A549 treated with CORT108297 at 1 μM for 4 hours (cell line): ENCODE measurements at places on chromosomes 7 and 10. TPM values are rescaled to one million over a fixed set of nuclear protein-coding genes. Genes with fewer than 3 reads are reported as not detected.

HMX2 gene
- total RNA-seq, result 0.08 to 0.14 TPM (median 0.11 TPM) in 4 of 5 replicates, not detected in the other

SAP25 gene
- 0.50 to 1.3 TPM (median 0.55 TPM) in 5 replicates for total RNA-seq

AKR1D1 gene
- total RNA-seq, result not detected in 5 replicates

ASIC3 gene
- 4.3 to 12.9 TPM (median 10.4 TPM) in 5 replicates for total RNA-seq

AKR1C8 gene
- total RNA-seq, result 0.09 to 0.42 TPM (median 0.15 TPM) in 4 of 5 replicates, not detected in the other

NUPR2 gene
- not detected in 5 replicates for total RNA-seq

DRGX gene
- 0.06 to 0.09 TPM in 2 of 5 replicates, not detected in the others for total RNA-seq

ASB10 gene
- not detected in 5 replicates for total RNA-seq

AKR1C4 gene
- 0.22 to 0.42 TPM (median 0.30 TPM) in 5 replicates for total RNA-seq

ERVW-1 gene
- total RNA-seq, result 0.09 TPM in 1 of 5 replicates, not detected in the others

CYP2W1 gene
- 0.02 TPM in 1 of 5 replicates, not detected in the others for total RNA-seq

STEAP1B gene
- total RNA-seq, result 0.08 to 0.20 TPM (median 0.13 TPM) in 5 replicates

PGAM2 gene
- not detected in 5 replicates for total RNA-seq

MLXIPL gene
- 0.45 to 2.1 TPM (median 1.1 TPM) in 5 replicates for total RNA-seq

OR2A12 gene
- total RNA-seq, result not detected in 5 replicates

SFRP4 gene
- 3.3 to 4.1 TPM (median 3.7 TPM) in 5 replicates for total RNA-seq
